Activated CD4-positive, alpha-beta T cell treated with anti-CD3 and anti-CD28 coated beads for 48 hours (primary cell): ENCODE measurements at places on chromosomes 6 and 20.

DNA sequence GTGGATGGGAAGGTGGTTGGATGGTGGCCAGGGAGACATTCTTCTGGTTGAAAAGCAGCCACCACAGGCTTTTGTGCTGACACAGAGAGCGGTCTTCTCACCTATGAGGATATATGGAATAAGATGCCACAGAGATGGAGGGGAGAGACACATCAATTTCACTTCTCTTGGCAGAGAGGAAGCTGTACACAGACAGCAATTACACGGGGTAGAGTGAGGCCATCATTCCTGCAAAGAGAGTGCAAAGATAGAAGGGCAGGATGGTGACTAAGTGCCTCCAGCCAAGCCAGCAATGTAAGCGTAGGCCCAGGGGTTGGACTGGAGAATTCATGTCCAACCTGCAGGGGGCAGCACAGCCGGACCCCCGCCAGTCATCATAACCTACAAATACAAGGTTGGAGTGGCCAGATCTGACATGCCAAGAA lies 56.4 kb downstream of the NRN1 start:
- DNase-seq: peak; percentile 41

DNA sequence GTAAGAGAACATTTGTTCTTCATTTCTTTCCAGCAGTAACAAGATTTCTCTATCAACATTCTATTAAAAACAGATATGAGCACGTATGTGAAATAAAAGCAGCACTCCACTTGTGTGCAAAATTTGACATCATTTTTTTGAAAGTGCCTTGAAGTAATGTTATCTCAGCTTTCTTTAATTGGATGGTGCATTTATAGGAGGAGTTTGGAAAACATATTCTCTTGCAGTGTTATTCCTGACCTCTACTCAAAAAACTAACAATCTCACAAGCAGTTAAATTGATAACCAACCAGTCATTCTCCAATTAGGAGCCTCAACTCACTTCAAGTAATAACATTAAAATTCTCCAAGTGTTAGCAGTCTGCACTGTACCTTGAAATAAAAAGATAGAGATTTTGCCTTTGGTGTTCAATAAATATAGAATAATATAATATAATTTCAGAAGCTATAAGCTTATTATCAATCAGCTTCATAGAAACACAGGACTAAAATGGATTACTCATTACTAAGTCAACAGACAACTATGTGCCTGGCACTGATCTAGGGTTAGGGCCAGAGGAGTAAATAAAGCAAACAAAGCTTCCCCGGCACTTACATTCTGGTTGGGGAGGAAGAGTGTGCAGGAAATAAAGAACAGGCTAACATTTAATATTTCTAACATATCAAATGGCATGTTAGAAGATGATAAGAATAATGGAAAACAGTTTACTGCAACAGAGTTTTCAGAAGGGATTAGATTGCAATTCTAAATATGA lies 149.0 kb upstream of the SGK1 start:
- DNase-seq: no peak

DNA sequence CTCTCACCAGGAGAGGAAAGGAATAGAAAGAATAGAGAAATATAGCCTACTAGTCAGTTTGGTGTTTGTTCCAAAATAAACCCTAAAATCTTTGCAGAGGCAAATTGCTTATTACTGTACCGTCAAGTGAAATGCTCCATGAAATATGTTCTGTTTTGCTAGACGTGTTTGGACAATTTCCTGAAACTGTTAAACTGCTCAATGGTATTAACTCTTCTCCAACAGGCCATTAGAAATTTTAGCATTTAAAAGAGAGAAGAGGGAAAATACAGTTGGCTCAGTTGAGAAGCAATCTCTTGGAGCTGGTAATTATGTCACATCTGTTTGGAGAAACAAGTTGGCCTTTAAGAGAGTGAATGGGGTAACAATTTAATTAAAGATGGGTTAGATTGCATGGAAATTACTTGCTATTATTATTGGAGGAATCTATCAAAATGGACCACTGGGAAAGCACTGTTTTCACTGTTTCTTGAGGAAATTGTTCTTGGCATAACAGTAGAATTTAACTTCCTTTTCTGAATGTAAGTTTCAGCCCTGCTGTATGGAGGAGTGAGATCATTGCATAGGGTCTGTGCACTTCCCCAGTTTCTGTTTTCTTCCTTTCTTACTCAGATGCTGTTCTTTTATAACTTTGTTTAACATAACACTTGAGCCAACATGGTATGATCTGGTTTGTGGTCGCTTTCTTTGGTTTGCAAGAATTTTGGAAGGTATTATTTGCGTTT lies 373.6 kb downstream of the PLCB1 start:
- no peak for DNase-seq

DNA sequence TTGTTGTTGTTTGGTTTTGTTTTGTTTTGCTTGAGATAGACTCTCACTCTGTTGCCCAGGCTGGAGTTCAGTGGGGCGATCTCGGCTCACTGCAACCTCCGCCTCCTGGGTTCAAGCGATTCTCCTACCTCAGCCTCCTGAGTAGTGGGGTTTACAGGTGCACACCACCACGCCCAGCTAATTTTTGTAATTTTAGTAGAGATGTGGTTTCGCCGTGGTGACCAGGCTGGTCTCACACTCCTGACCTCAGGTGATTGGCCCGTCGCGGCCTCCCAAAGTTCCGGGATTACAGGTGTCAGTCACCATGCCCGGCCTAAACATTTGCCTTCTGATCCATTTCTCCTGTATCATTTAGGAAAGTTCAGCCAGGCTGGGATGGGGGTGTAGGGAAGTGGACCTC lies 17.7 kb downstream of the DUSP22 start:
- DNase-seq: no peak

DNA sequence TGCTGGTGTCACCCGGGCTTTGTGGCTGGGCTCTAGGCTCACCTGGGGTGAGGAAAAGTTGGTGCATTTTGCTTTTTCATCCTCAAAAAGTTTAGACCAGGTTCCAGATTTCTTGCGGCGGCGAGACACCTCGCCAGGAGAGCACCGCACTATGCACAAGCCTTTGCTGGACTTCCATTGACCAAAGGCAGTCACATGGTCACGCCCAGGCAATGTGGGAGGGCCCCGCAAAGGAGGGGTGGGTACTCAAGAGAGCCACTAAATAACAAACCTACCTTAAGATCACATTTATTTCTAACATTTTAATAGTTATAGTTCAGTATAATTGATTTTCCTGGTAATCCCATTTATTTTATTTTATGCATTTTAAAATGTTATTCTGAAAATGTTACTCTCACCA lies 3.0 kb upstream of the KIF16B start:
- DNase-seq: no peak

- DNase-seq: peak; percentile 65
These were observed 38.1 kb upstream of the CD83 start for GRCh38 chr6:14079433-14079832.

DNA sequence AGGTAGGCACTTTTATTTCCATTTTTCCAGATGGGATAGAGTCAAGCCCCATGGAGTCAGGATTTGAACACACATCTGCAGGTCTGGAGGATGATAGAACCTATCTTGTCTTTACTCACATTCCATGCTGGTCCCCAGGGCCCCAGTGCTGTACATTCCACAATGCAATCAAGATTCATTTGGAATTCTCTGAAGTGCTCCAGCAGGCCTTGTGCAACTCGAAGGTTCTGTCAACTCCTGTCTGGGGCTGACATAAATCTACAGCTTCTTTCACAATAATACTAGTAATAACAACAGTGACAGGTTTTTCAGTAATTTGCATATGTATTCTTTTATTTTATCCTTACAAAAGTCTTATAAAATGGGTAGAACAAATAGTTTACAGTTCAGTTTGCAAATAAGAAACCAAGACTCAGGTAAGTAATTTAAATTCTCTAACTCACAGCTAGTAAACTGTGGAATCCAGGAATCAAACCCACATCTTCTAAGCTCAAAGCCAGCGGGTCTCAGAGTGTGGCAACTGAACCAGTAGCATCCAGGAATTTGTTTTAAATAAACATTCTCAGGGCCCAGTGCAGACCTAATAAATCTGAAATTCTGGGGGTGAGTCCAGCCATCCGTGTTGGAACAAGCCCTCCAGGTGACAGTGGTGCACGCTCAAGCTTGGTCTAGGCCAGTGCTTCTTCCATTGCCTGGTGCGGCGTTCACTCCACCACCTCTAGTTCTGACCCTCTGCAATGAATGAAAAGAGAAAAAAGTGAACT lies 137.0 kb upstream of the TNFAIP3 start:
- no peak for DNase-seq

DNA sequence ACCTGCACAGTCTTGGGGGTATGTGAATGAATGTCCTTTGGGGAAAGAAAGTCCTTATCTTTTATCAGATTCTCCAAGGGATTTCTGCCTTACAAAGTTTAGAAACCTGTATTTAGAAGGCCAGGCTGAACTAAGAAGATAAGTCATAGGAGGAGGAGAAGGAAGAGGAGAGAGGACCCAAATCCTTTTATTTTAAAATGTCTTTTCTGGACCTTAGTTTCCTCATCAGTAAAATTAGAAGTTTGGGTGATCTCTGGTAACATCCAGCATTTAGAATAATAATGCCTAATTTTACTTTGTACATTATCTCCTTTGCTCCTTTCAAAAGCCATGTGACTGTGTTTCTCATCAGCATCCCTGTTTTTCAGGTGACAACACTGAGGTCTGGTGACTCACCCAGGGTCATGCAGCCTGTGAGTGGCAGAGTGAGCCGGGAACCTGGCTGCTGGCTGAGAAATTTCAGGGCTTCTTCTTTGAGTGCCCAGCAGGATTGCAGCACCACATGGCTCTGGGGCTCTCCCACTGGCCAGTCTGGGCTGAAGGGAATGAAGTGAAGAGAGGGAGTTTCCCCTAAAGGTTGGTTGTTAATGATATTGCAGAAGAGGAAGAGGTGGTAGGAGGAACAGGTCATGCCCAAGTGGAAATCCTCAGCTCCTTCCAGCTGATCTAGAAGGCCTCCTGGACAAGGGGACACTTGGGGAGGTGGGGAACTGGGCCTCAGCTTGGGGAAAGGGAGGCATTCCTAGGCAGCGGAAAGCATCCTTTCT lies 34.0 kb downstream of the VEGFA start:
- DNase-seq: peak; percentile 32

GRCh38 chr20:19588732-19589131 lies 169.3 kb upstream of the RIN2 start:
- no peak for DNase-seq

DNA sequence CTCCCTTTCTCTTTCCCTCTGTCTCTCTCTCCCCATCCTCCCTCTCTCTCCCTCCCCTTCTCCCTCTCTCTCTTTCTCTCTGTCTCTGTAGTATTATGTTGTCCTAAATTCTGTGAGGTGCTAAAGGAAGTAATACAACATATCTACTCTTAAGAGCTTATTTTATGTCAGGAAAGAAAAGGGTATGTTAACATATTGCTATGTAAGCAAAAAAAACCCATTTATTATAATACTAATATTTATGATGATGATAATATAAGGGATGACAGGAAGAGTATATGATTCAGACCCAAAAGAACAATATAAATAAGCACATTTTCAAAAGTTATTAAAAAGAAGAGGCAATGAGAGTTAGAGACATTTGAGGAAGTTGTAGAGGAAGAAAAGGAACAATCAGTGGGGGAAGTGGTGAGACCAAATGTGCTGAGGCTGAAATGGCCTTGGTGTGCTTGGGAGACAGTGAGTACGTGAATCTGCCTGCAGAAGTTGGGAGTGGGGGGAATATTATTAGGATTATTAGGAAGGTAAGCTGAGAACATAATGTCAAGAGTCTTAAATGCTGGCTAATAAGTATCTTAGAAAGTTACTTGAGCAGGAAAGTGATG lies 303.6 kb upstream of the FERMT1 start:
- no peak for DNase-seq

DNA sequence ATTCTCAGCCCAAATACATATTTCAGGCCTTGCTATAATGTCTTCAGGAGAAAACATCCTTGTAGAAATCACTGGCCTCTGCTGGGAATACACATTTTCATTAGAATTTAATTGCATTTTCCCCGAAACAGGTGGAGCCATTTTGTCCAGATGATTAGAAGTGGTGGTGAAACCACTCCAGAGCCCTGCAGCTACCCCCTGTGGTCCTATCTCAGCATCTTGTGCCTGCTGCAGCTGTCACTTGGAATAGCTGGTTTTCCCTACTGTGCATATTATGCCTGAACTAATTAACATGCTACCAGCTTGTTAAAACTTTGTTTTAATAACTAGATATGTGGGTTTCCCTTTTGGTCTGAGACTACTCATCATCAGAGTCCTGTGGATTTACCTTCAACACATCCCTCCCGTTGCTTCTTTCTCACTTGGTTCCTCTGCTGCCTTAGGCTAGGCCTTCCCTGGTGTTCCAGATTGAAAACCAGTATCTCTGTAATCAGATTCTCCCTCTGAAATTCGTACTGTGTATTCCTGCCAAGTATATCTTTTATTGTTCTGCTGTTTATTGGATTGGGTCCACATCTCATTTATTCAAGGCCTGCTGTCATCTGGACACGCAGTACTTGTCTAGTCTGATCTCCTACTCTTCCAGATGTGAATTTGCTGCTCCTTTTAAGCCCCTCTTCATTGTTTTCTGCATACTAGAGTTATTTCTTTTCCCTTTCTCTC lies 15.2 kb downstream of the DNAH8 start:
- no peak for DNase-seq

DNA sequence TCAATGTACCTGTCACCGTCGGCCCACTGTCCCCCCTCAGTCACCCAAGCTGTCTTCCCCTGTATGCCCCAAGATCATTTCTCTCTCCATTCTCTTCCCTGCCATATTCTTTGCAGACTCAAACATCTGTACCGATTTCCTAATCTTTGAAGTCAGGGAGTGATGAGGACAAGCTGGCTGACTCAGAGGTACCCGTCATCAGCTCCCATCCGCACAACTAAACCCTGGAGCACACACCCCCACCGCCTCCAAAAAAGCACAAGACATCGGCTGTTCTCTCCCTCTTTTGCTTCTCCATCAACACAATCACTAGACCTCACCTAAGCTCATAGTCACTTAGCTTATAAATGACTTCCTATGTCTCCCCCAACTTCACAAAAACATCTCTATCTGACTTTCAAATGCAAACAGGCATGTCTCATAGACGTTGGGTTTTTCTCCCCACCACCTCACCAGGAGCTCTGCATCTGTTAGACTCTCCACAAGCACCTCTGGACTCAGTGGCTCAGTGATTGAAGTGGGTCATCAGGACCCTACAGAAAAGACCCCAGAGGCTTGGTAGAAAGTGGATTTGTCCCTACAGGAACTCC lies 11.5 kb upstream of the NFATC2 start:
- DNase-seq: no peak

DNA sequence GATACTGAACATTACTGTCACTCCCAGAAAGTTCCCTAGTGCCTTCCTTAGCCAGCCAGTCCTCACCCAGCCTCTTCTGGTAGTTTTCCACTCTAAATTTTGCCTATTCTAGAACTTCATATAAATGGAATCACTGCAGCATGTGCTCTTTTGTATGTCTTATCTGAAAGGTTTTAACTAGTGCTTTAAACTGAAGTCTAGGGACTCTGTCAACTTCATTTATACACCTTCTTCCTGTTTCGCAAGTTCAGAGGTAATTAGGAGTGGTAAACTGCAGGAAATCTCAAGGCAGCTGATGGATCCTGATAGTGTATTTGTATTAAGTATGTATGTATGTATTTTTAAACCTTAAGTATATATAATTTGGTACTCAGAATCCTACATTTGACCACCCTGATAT lies 94.3 kb downstream of the TCP11 start:
- no peak for DNase-seq
